ENCODE measurements at places on chromosomes 2 and 18. TPM values are rescaled to one million over a fixed set of nuclear protein-coding genes. Genes with fewer than 3 reads are reported as not detected.

Gene CDH19
- 0.41 TPM for total RNA-seq

Gene VSNL1
- total RNA-seq, result 0.27 TPM

Gene SLC11A1
- total RNA-seq, result 2.1 TPM

Gene GALR1
- total RNA-seq, result not detected

Gene DPP4
- total RNA-seq, result 1.4 TPM

Gene SDC1
- total RNA-seq, result 0.09 TPM

Gene SLC5A7
- 0.09 TPM for total RNA-seq

Gene NDUFAF7
- total RNA-seq, result 24.9 TPM
